Neural progenitor cell (in vitro differentiated cells): ENCODE measurements at places on chromosomes 5 and 9. TPM values are rescaled to one million over a fixed set of nuclear protein-coding genes. Genes with fewer than 3 reads are reported as not detected.

Gene SLC6A18
- total RNA-seq: not detected in 2 replicates

Gene CRB2
- total RNA-seq: 18.5 and 70.7 TPM in 2 replicates

Gene MCIDAS
- total RNA-seq: not detected in 2 replicates

Gene TLE1
- 51.9 and 54.7 TPM in 2 replicates for total RNA-seq

Gene STK10
- total RNA-seq: 4.4 and 10.5 TPM in 2 replicates

Gene CDHR2
- not detected in 2 replicates for total RNA-seq
